ENCODE measurements at places on chromosomes 5 and 9.
A peak's percentile ranks its signal among the peaks of the same experiment; 100 is the strongest.

GRCh38 chr9:113973963-113974413 lies 97.9 kb downstream of the ZNF618 start:
- DNase-seq, result no peak

DNA sequence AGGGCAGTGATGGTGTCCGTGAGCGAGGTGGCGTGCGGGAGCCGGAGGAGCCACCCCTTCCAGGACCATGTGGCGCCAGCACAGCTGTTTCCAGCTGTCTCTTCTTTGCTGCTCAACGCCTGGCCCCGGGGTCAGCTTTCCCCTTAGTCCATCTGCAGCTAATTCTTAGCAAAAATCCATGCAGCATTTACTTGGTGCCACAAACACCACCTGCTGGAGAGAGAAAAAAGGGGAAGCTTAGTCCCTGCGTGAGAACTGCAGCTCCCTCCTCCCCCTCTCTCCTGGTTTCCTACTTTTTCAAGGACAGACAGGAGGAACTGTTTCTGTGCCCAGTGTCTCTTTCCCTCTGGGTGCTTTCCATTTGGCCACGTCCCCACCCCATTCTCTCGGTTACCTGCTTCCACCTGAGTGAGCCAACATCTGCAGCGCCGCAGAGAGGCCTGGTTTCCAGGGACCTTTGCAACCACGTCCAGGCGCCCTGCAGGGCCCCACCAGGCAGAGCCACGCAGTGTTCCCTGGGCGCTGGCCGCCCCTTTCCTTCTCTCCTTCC lies 3.4 kb downstream of the SLC6A19 start:
- peak; percentile 49 for DNase-seq

GRCh38 chr9:121675969-121676822 lies 24.8 kb downstream of the DAB2IP start:
- no peak for DNase-seq

- DNase-seq, result no peak
These were observed 5.0 kb downstream of the S1PR3 start for GRCh38 chr9:88996046-88996920.

- no peak for DNase-seq
These were observed 214.3 kb upstream of the GRIA1 start for GRCh38 chr5:153276151-153276550.

DNA sequence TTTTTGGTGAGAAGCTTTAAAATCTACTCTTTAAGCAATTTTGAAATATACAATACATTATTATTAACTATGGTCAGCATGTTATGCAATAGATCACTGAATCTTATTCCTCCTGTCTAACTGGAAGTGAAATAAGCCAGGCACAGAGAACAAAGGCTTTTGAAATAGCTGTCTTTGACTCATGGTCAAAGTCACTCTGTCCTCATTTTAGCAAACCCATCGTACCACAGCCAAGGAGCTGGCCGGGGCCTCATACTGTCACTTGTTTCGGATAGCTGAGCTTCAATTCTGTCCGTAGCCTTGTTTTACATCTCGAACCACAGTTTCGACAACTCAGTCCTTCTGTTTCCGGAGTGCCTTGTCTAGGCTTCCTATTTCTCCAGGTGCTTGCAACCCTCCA lies 19.2 kb downstream of the ADCY2 start:
- DNase-seq, result no peak

DNA sequence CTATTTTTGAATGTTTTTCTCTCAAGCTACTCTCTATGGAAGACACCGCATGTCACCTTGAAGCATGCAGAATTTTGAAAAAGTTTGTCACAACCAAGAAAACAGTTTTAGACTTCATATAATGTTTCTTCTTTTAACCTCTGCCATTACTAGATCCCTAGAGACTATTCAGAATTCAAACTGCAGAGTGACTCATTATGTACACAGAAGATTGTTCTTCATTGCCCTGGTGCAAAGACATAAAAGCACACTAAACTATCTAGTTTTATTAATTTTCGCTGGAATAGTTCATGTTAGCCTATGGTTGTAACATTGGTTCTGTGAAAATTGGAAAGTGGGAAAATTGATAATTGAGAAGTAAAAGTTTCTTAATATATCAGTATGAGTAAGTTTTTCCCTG lies 18.4 kb downstream of the F2RL2 start:
- no peak for DNase-seq

DNA sequence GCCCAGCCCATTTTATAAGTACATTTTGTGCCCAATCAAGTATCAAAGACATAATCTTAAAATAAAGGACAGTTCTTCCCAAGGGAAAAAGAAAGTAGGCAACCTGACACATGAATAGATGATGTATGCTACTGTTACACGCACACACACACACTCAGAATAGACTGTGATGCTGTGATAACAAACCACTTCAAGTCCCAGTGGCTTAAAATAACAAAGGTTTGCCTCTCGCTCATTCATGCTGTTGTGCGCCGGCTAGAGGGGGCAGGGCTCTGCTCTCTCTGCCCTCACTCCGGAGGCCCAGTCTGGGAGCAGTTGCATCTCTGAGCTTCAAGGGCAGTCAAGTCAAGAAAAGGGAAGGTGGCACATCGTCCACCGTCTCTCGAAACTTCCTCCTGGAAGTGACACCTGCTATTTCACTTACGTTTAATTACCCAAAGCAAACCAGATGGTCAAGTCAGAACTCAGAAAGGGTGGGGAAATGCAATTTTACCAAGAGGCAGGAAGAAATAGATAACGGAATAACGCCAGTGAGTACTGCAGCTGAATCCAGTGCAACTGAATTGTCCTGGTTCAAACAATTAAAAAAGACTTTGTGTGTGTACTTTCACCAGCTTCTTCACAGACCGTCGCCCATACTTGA lies 43.3 kb downstream of the ANKRD33B start:
- DNase-seq, result no peak

- no peak for DNase-seq
These were observed 385.1 kb downstream of the SEMA5A start for GRCh38 chr5:9160747-9161146.

GRCh38 chr5:39761199-39761950 lies 336.6 kb upstream of the DAB2 start:
- DNase-seq, result no peak

DNA sequence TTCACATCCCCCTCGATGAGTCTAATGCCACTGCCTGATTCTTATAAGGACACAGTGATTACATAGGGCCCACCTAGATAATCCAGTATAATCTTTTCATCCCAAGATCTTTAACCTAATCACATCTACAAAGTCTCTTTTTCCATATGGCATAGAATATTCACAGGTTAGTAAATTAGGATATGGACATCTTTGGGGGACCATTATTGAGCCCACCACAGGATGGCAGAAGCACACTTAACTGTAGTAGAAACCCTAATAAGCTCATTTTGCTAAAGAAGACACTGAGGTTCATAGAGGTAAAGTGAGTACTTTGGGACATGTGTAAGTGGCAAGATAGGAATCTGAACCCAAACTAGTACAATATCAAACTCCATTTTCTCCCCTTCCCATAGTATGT lies 38.9 kb downstream of the ASTN2 start:
- DNase-seq, result no peak

DNA sequence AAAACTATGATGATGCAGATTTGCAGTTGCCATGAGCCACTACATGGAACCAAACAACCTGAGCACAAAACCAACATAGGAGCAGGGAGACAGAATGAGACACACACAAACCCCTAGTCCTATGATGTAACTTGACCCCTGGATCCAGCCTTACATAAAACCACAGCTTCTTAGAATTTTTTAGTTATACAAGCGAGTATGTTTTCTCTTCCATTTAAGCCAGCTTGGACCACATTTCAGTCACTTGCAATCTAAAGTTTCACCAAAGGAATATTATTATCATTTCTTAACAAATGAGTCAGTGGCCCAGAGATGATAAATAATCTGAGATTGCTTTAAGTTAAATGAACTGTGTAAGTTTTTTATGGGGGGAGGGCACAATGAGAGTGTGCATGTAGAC lies 6.8 kb downstream of the SPOCK1 start:
- DNase-seq, result no peak

- no peak for DNase-seq
These were observed 358.2 kb upstream of the TLE4 start for GRCh38 chr9:79213417-79214125.

- DNase-seq, result no peak
These were observed 312.1 kb downstream of the TMEM232 start for GRCh38 chr5:110414360-110414759.

GRCh38 chr5:173204185-173204979 lies 30.6 kb downstream of the NKX2-5 start:
- no peak for DNase-seq

DNA sequence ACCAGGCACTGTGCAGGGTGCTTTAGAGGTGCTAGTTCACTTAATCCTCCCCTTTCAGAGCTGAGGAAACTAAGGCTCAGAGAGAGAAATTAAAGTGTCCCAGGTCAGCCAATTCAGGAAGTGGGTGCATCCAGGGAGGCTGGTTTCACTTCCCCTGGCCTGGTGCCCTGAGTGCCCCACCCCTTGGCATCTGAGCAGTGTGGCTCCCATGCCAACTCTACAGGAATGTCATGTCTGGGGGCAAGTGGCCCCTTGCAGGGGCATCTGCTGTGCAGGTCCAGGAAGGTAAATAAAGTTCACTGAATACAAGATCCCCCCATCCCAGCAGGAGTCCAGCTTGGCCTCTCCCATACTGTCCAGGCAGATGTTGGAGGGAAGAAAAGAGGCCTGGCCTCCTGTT lies 4.4 kb upstream of the N4BP3 start:
- no peak for DNase-seq

- DNase-seq, result no peak
These were observed 29.8 kb downstream of the ADAM19 start for GRCh38 chr5:157545610-157546310.

DNA sequence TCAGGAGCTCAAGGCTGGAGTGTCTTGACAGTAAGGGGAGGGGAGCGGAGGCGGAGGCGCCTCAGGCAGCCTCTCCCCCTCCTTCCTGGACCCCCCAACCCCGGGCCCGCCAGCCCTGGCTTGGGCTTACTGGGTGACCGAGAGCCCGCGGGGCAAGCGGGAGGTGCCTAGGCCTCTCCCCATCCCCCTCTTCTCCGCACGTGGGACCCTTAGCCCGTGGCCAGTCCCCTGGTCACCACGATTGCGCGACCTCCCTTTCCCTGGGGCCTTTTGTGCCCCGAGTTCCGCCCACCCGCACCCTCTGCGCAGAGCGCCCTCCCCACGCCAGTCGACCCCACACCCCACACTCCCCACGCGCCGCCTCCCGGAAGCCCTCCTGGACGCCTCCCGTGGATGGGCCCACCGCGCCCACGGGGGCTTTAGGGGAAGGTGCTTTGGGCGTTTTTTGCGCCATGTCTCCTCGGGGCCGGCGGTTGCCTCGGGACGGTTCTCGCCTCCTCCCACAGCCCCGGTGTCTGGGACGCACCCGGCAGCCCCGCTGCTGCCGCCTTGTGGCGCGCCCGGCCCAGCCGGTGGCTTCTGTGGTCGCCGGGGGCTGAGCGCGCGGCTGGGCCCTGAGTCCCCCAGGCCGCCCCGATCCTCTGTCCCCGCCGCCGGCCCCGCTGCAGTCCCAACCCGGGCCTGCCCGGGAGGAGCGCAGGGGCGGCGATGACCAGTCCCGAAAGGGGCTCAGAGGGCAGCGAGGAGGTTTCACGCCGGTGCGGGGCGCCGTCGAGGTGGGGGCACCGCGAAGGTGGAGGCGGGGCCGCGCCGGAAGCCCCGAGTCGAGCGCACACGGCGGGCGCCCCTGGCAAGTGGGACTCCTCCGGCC lies 3.2 kb downstream of the TOR4A start:
- no peak for DNase-seq

GRCh38 chr9:128412120-128412790 lies 8.4 kb upstream of the CERCAM start:
- DNase-seq, result no peak

- no peak for DNase-seq
These were observed 243.1 kb downstream of the DENND1A start for GRCh38 chr9:123686829-123687192.

GRCh38 chr5:433836-434235 lies 9.1 kb upstream of the EXOC3 start:
- DNase-seq, result no peak

DNA sequence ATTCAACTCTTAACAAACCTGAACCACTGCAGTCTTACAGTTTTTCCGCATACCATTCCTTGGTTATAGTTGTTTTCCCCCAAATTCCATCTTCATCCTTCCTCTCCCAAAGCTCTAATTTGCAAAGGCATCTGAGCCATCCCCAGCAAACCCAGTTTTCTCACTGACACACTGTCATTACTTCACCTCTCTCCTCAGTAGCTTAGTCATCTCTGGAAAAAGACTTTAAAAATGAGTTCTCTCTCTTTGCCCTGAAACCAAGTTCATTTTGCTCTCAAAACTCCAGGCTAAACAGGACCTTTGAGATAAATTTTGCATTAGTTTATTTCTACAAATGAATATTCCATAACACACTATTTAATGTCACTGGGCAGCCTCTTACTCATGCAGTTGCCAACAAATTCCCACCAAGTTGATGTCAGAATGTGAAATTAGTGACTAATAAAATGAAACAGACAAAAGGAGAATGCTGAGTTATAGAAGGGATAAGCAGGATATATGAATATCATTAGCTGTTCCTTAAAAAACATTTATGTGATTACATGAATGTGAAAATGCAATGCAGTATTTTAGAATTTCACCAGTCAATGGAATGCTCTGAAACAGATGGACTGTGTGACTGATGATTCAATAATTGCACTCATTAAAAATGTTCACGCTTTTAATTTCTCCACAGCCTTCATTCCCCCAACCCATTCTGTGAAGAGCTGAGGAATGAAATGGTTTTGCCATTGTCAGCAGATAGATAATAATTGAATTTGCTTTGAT lies 107.4 kb upstream of the DMAC1 start:
- DNase-seq, result no peak

- no peak for DNase-seq
These were observed 108.1 kb upstream of the IER5L start for GRCh38 chr9:129285979-129286772.

GRCh38 chr9:109497226-109498153 lies 617 bp downstream of the PTPN3 start:
- DNase-seq, result no peak

- DNase-seq, result no peak
These were observed 621 bp downstream of the FYB1 start for GRCh38 chr5:39218482-39219402.

- no peak for DNase-seq
These were observed 1.5 kb downstream of the SMIM32 start for GRCh38 chr5:136191304-136192014.

DNA sequence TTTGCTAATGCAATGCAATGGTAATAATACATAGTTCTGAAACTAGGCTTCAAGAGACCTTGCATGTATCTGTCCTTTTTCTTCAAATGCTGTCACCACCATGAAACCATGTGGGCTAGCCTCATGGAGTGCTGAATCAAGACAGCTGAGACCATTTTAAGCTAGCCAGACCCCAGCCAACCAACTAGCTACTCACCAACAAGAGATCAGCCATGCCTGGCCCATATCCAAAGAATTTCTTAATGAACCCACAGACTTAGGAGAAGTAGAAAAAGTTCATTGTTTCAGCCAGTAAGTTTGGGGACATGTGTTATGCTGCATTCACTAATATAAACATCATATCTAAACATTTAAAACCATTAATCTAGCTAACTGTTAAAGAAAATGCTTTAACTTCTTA lies 139.8 kb upstream of the EDIL3 start:
- DNase-seq, result no peak
